Right ventricle myocardium superior (tissue), 1 donor: ENCODE measurements at places on chromosomes 12 and 14. TPM values are rescaled to one million over a fixed set of nuclear protein-coding genes. Genes with fewer than 3 reads are reported as not detected.

Gene NOPCHAP1
- total RNA-seq, result 9.2 TPM

- peak; percentile 92 for DNase-seq
Measured at GRCh38 chr12:1644534-1645438, 15.8 kb downstream of the WNT5B start.

GRCh38 chr12:50803230-50803875 lies 39.4 kb upstream of the TMPRSS12 start:
- no peak for DNase-seq

DNA sequence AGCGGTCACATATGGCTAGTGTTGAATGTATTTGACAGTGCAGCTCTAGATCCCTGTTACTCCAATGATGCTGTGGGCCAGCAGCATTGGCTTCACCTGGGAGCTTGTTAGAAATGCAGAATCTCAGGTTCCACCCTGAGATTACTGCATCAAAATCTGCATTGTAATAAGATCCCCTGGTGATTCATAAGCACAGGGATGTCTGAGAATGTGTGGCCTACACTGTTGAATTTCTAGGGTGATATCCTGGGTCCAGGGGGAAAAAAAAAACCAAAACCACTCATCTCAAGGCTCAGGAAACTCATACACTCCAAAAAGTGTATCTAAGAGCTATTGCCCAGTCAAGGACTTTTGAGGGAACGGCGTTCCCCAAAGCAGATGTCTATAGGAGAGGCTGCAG lies 196.8 kb downstream of the PPM1H start:
- no peak for DNase-seq

GRCh38 chr12:32947206-32948067 lies 50.9 kb upstream of the PKP2 start:
- no peak for DNase-seq

Gene CLEC2A
- total RNA-seq, result not detected

GRCh38 chr12:24356240-24356804 lies 406.9 kb upstream of the SOX5 start:
- no peak for DNase-seq
